Jurkat, Clone E6-1 (cell line): ENCODE measurements at places on chromosomes 12 and 14.

- peak; percentile 11 for DNase-seq
Observed at GRCh38 chr14:94081386-94081820, 293 bp downstream of the IFI27L1 start.

- DNase-seq: no peak
Observed at GRCh38 chr12:6666211-6666610, 3.3 kb upstream of the ING4 start.

DNA sequence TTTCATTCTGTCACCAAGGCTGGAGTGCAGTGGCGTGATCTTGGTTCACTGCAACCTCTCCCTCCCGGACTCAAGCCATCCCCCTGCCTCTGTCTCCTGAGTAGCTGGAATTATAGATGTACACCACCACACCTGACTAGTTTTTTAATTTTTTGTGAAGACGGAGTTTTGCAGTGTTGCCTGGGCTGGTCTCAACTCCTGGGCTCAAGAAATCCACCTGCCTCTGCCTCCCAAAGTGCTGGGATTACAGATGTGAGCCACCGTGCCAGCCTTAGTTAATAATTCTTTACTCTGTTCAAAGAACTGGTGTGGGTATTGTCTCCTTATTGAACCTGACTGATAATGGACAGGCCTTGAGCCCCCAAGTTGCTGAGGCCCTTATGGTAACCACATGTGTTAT, 10.4 kb upstream of the KRT7 start:
- DNase-seq: no peak

GRCh38 chr12:132357623-132358186, 28.3 kb upstream of the GALNT9 start:
- DNase-seq: no peak

DNA sequence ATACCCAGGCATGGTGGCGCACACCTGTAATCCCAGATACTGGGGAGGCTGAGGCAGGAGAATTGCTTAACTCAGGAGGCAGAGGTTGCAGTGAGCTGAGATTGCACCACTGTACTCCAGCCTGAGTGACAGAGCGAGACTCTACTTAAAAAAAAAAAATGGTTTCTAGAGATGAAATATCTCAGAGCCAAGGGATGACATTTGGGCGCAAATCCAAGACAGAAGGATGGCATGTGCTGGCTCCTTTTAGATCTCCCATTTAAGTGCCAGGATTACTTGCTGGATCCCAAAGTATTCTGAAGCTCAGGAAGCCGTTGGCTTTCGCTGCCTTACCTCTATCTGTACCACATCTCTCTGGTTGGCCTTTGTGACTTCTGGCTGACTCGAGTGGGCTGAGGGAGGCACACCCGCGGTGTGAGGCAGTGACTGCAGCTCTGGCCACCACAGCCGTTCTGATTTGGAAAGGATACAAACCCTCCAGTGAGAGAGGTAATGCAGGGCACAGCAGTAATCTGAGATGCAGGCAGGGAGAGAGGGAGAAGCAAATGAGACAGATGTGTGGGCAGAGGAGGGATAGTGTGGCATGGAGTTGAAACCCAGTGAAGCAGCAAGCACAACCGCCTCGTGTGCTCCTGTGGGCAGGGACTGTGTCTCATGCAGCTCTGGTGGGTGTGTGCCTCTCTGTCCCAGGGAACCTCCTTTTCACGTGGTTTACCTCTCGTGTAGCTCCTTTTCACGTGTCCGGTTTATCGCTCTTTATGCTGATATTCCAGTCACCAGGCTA, 4.9 kb downstream of the B4GALNT3 start:
- no peak for DNase-seq
